ENCODE measurements at places on chromosomes 13 and 19. TPM values are rescaled to one million over a fixed set of nuclear protein-coding genes. Genes with fewer than 3 reads are reported as not detected.

DNA sequence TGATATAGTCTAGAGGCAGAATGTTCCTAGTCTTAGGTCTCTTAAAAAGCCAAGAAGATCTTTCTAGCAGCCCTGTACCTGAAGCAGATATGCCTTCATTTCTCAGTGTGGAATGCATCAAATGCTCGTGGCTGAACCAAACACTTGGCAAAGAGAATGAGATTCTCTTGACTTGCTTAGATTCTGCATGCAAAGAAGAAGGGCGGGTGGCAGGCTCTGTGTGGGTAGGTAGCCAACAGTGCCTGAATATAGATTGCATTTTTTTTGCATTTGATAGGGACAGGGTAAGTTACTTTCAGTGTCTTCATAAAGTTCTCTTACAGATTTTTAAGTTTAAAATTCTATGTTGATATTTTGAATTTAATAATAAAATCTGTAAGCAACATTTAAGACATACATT lies 27.3 kb downstream of the IFT88 start:
- H3K27ac ChIP-seq = no peak overlapping the region
- no peak overlapping the region for H3K4me3 ChIP-seq
- H3K27me3 ChIP-seq = no peaks in the 10 kb centered on the region
- no peak for DNase-seq

GRCh38 chr19:7497292-7497691 lies 8.5 kb upstream of the PEX11G start:
- no peaks in the 10 kb centered on the region for H3K36me3 ChIP-seq
- no peak overlapping the region for H3K27ac ChIP-seq

DNA sequence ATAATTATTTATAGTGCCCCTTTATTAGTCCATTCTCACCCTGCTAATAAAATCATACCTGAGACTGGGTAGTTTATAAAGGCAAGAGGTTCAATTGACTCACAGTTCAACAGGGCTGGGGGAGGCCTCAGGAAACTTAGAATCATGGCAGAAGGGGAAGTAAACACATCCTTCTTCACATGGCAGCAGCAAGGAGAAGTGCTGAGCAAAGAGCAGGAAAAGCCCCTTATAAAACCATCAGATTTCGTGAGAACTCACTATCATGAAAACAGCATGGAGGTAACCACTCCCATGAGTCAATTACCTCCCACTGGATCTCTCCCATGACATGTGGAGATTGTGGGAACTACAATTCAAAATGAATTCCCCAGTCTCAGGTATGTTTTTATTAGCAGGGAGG lies 89.9 kb upstream of the STARD13 start:
- peaks cover 33% of the 10 kb centered on the region for H3K4me1 ChIP-seq
- no peaks in the 10 kb centered on the region for H3K36me3 ChIP-seq
- no peak for DNase-seq
- H3K27ac ChIP-seq = no peak overlapping the region
- no peaks in the 10 kb centered on the region for H3K27me3 ChIP-seq
- H3K4me3 ChIP-seq = no peak overlapping the region

GRCh38 chr19:31289976-31290375 lies 59.3 kb downstream of the TSHZ3 start:
- no peak overlapping the region for H3K27ac ChIP-seq
- no peaks in the 10 kb centered on the region for H3K4me1 ChIP-seq
- no peak for DNase-seq
- no peaks in the 10 kb centered on the region for H3K36me3 ChIP-seq

TMPRSS9 gene
- not detected for total RNA-seq

DNA sequence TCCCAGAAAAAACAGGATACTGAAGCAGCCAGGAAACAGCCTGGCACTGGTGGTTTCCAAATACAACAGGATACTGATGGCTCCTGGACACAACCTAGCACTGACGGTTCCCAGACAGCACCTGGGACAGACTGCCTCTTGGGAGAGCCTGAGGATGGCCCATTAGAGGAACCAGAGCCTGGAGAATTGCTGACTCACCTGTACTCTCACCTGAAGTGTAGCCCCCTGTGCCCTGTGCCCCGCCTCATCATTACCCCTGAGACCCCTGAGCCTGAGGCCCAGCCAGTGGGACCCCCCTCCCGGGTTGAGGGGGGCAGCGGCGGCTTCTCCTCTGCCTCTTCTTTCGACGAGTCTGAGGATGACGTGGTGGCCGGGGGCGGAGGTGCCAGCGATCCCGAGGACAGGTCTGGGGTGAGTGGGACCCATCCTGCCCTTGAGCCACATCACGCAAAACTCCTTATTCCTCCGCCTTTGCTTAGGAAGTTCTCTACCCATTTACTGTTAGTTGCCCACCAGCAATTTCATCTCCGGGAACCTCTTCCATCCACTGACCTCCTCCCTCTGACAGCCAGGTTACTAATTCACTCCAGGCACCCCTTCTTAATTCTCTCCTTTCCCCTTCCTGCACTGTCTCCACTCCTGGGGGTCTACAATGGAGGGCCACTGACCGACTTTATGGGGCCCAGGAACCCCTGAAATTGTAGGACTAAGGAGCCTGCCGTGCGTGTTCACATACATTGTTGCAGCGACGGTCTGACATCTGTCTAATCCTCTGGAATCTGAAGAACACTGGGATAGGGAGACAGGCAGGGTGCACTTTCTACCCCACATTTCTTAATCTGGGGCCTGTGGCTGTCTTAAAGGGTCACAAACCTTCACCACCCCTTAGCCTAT lies 1.2 kb downstream of the ITPKC start:
- H3K36me3 ChIP-seq = no peaks in the 10 kb centered on the region
- no peaks in the 10 kb centered on the region for H3K27me3 ChIP-seq
- H3K4me3 ChIP-seq = peak overlapping the region; percentile 36
- peak overlapping the region; percentile 99 for H3K27ac ChIP-seq
- peaks cover 58% of the 10 kb centered on the region for H3K4me1 ChIP-seq

DNA sequence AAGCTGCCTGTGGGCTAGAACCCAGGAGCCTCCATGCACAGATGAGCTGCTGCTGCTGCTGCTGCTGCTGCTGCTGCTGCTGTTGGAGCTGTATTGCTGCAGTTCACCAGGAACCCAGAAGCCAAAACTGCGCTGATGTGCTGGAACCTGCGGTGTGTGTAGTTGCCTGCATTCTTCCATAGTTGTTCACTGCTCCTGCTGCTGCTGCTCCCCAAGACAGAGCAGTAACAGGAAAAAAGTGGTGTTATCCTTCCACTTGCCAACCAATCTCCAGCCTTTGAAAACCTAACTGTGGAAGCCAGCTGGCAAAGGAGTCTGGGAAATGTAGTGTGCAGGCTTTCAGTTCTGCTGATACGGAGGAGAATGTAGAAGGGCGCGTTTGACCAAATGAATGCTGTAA lies 37.9 kb downstream of the ARHGAP35 start:
- no peak overlapping the region for H3K4me3 ChIP-seq
- H3K27me3 ChIP-seq = no peaks in the 10 kb centered on the region
- no peaks in the 10 kb centered on the region for H3K36me3 ChIP-seq
- H3K27ac ChIP-seq = no peak overlapping the region

GRCh38 chr19:41264581-41265394 lies 616 bp downstream of the HNRNPUL1 start:
- H3K27ac ChIP-seq = peak overlapping the region; percentile 99
- H3K36me3 ChIP-seq = peaks cover 10% of the 10 kb centered on the region
- no peaks in the 10 kb centered on the region for H3K27me3 ChIP-seq
- H3K4me1 ChIP-seq = peaks cover 33% of the 10 kb centered on the region
- peak; percentile 56 for DNase-seq
- peak overlapping the region; percentile 71 for H3K4me3 ChIP-seq

- no peak overlapping the region for H3K27ac ChIP-seq
Observed at GRCh38 chr19:6616011-6616410, 25.1 kb upstream of the CD70 start.

DNA sequence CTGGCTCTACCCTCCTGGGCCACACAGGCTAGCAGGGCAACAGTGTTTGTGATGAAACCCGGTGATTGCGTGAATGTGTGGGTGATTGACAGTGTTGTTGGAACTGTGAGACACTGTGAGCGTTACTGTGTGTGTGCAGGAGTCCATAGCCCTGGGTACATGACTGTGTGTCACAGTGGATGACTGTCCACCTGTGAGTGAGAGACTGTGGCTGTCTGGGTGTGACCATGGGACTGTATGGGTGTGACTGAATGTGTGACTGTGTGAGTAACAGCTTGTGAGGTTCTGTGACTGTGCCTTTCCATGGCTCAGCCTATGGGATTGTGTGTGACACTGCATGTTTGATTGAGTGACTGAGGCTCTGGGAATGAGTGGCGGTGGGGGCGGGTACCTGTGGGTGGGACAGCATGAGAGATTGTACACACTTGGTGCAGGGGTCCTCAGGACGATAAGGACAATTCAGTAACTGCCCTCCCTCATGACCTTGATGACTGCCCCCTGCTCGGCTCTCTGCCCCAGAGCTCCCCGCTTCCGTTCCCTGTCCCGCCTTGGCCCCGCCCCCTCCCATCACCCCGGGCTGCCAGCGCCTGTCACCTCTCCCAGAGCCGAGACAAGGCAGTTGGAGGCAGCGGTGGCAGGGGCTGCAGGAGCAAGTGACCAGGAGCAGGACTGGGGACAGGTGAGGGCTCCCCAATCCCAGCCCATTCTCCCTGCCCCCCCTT lies at the start of gene GIPR:
Gene GIPR (plus strand): TSS at position 602 of the 722 bp plus-strand sequence. CDS start 1,300 bp downstream, outside the sequence.
- H3K36me3 ChIP-seq = no peaks in the 10 kb centered on the region
- peak; percentile 77 for DNase-seq
- H3K4me3 ChIP-seq = no peak within 1 kb of the TSS
- no peaks in the 10 kb centered on the region for H3K27me3 ChIP-seq

DNA sequence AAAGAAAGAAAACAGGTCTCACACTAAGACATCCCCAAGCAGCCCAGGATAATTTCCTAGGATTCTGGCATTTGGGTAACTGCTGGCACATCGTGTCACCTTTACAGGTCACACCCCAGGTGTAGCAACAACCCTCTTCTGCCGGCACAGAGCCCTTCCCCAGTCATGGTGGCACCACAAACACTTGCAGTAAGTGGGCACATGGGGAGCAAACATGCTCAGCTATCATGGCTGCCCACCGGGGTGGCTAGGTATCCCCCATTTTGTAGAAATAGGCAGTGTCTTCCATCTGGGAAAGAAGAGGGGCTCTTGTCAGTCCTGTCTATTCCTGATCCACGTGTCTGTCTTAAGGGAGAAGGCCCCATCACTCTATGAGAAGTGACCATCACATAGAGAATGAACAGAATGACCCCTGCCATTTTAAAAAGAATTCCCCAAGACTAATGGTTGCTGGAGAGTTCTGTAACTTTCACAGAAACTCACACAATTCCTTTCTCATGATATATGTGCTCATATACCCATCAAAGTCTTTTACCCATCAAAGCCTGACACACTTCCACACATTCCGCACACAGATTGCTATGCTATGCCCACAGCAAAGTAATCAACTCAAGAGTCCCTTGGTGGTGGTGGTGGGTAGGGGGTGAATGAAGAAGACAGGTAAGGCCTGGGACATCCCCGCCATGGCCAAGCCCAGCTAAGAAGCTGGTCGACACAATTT lies 33.3 kb downstream of the BRD4 start:
- no peak overlapping the region for H3K27ac ChIP-seq
- no peak overlapping the region for H3K4me3 ChIP-seq
- DNase-seq = no peak
- no peaks in the 10 kb centered on the region for H3K27me3 ChIP-seq
- H3K36me3 ChIP-seq = no peaks in the 10 kb centered on the region
- H3K4me1 ChIP-seq = peaks cover 94% of the 10 kb centered on the region

- H3K36me3 ChIP-seq = no peaks in the 10 kb centered on the region
- no peak for DNase-seq
- no peaks in the 10 kb centered on the region for H3K4me1 ChIP-seq
- H3K27me3 ChIP-seq = no peaks in the 10 kb centered on the region
- no peak overlapping the region for H3K4me3 ChIP-seq
Observed at GRCh38 chr13:43343645-43344044, 320.3 kb downstream of the DNAJC15 start.

PRKCG gene
- not detected for total RNA-seq

GRCh38 chr13:65966991-65967451 lies 1263.1 kb downstream of the PCDH9 start:
- no peak overlapping the region for H3K4me3 ChIP-seq
- no peak for DNase-seq
- no peaks in the 10 kb centered on the region for H3K36me3 ChIP-seq
- H3K27me3 ChIP-seq = no peaks in the 10 kb centered on the region

GRCh38 chr13:24112791-24113190 lies 47.7 kb upstream of the SPATA13 start:
- no peak overlapping the region for H3K27ac ChIP-seq
- no peaks in the 10 kb centered on the region for H3K27me3 ChIP-seq
- no peak overlapping the region for H3K4me3 ChIP-seq
- no peak for DNase-seq
- H3K36me3 ChIP-seq = no peaks in the 10 kb centered on the region
- peaks cover 8% of the 10 kb centered on the region for H3K4me1 ChIP-seq

GRCh38 chr19:18062028-18062427 lies 24.7 kb downstream of the IL12RB1 start:
- no peaks in the 10 kb centered on the region for H3K27me3 ChIP-seq
- peaks cover 13% of the 10 kb centered on the region for H3K4me1 ChIP-seq
- H3K4me3 ChIP-seq = no peak overlapping the region
- no peak overlapping the region for H3K27ac ChIP-seq
- no peak for DNase-seq
- H3K36me3 ChIP-seq = no peaks in the 10 kb centered on the region

DNA sequence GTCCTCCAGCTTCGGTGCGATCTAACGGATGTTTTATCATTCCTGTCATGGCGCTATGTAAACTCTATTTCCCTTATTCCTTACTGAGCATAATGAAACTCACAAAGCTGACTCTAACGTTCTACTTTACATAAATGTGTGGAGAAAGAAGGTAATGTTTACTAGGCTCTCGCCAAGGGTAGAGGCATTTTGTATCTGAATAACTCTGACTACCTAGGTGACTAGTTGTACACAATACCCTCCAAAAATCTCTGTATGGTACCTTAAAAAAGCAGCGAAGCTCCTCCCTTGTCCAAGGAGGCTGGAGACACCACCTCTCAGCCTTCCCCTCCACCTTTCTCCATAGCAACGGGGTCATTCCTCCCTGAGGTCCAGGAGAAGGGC lies 316 bp upstream of the ZNF530 start:
- peak overlapping the region; percentile 58 for H3K4me3 ChIP-seq
- H3K27ac ChIP-seq = no peak overlapping the region
- H3K36me3 ChIP-seq = no peaks in the 10 kb centered on the region
- no peak for DNase-seq
- H3K4me1 ChIP-seq = peaks cover 12% of the 10 kb centered on the region

- DNase-seq = no peak
- no peak overlapping the region for H3K27ac ChIP-seq
- peaks cover 12% of the 10 kb centered on the region for H3K4me1 ChIP-seq
- H3K36me3 ChIP-seq = no peaks in the 10 kb centered on the region
Observed at GRCh38 chr19:34983786-34984185, 16.3 kb upstream of the GRAMD1A start.

Data from body of pancreas (tissue), 4 donors.